Cardiac muscle cell (in vitro differentiated cells and primary cell): ENCODE measurements at places on chromosomes 5 and 9. TPM values are rescaled to one million over a fixed set of nuclear protein-coding genes. Genes with fewer than 3 reads are reported as not detected.

DNA sequence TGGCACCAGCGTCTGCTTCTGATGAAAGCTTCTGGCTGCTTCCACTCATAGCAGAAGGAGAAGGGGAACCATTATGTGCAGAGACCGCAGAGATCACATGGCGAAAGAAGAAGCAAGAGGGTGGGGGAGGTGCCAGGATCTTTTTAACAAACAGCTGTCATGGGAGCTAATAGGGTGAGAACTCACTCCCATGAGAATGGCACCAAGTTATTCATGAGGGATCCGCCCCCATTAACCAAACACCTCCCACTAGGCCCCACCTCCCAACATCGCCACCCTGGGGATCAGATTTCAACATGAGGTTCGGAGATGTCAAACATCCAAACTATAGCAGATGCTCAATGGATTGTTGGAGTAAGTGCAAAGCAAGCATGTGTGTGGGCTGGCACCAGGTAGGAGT is 125.8 kb upstream of the SLIT3 start:
- H3K27me3 ChIP-seq = no peaks in the 10 kb centered on the region
- no peak overlapping the region for H3K27ac ChIP-seq
- no peak overlapping the region for H3K4me3 ChIP-seq
- no peak for DNase-seq
- no peaks in the 10 kb centered on the region for H3K36me3 ChIP-seq

DNA sequence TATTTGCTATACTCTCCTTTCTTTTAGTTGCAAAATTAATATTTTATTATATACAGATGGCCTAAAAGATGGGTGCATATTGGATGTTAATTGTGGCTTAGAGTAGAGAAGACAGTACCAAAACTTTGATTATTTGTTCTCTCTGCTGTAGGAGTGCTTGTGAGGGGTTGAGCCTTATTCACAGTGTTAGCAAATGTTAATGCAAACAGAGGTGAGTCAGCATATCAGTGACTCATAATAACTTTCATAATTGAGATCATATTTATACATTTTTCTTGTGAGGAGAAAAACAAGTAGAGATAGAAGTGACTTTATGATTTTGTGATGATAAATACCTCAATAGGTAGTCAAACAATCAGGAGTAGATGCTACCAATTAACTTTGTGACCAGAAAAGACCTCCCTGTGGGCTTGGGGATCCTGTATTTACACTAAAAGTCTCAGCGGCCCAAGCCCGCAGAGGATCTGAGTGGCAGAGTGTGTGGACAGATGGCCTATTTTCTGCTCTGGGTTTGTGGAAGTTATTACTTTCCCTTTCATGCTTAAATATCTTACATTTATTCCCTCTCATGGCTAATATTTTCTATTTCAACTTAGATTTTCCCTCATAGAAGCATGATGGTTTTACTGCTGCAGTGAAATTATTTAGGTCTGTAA is 226.5 kb downstream of the TAF11L14 start:
- DNase-seq = no peak
- H3K4me1 ChIP-seq = no peaks in the 10 kb centered on the region
- H3K27ac ChIP-seq = no peak overlapping the region
- no peaks in the 10 kb centered on the region for H3K36me3 ChIP-seq
- no peaks in the 10 kb centered on the region for H3K27me3 ChIP-seq

GRCh38 chr5:124670722-124671184 is 75.7 kb downstream of the ZNF608 start:
- H3K36me3 ChIP-seq = no peaks in the 10 kb centered on the region
- H3K27me3 ChIP-seq = no peaks in the 10 kb centered on the region
- H3K4me3 ChIP-seq = no peak overlapping the region

GRCh38 chr5:169099801-169100734 is 200.9 kb downstream of the SLIT3 start:
- no peak overlapping the region for H3K4me3 ChIP-seq
- DNase-seq = peak; percentile 28
- H3K27me3 ChIP-seq = no peaks in the 10 kb centered on the region
- H3K27ac ChIP-seq = no peak overlapping the region
- no peaks in the 10 kb centered on the region for H3K4me1 ChIP-seq

DNA sequence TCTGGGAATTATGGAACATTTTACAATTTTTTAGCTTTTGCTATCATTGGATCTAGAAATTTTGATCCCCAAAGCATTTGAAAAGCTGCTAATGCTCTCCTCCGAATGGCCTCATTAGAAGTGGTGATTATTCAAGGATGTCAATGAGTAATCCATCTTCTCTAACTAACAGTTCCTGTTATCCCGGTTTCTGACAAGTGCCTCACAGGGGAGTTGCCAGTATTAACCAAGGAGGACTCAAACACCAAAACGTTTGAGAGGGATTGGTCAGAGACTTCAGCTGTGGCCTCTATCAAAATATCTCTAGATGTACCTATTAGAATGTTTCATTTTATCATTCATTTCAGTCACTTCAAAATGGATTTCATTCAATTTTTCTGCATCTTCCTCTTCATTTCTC is 208.3 kb upstream of the ITGA1 start:
- no peak overlapping the region for H3K27ac ChIP-seq
- H3K4me3 ChIP-seq = no peak overlapping the region

DNA sequence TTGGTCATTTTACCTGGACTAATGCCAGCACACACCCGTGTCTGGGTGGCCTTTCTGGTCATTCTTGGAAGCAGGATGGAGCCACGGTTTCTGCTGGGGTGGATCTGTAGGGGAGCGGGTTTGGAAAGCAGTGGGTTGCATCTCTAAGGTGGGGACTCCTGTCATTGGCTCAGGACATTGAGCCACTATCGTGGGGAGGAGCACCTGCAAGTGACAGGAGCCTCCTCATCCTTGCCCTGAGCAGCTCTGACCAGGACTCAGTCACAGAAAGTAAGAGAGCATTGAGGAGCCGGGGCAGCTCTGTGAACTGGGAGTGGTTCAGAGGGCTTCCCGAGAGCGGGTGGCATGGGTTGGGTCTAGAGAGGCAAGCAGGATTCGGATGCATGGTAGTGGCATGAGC is 3.7 kb downstream of the B4GALT7 start:
- no peak overlapping the region for H3K4me3 ChIP-seq
- no peaks in the 10 kb centered on the region for H3K27me3 ChIP-seq
- no peaks in the 10 kb centered on the region for H3K36me3 ChIP-seq
- no peak for DNase-seq
- H3K27ac ChIP-seq = no peak overlapping the region
- H3K4me1 ChIP-seq = peaks cover 10% of the 10 kb centered on the region

DNA sequence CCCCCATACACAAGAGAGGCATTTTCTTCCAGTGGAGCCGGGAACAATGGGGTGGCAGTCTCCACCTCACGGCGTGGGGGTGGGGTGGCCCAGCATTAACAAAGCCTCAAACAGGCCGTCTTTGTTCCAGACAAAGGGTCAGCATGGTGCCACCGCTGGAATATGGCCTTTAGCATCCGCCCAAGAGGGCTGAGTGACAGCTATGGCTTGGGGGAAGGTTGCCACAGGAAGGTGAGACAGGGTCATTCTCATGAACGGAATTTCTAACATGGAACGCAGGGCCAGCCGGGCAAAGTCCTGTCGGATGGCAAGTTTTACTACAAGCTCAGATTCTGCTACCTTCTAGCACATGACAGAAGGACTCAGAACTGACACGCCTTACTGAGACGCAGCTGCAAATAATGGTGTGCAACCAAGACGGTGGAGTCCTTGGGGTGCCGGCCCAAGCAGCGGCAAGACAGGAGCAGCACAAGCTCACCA is 64.0 kb downstream of the OTULIN start:
- no peaks in the 10 kb centered on the region for H3K27me3 ChIP-seq
- no peak for DNase-seq
- H3K4me3 ChIP-seq = no peak overlapping the region
- H3K27ac ChIP-seq = peak overlapping the region; percentile 70

- DNase-seq = no peak
- H3K27ac ChIP-seq = no peak overlapping the region
- H3K36me3 ChIP-seq = no peaks in the 10 kb centered on the region
- H3K4me1 ChIP-seq = peaks cover 7% of the 10 kb centered on the region
- no peak overlapping the region for H3K4me3 ChIP-seq
Measured at GRCh38 chr5:106959387-106959786, 711.4 kb downstream of the EFNA5 start.

DNA sequence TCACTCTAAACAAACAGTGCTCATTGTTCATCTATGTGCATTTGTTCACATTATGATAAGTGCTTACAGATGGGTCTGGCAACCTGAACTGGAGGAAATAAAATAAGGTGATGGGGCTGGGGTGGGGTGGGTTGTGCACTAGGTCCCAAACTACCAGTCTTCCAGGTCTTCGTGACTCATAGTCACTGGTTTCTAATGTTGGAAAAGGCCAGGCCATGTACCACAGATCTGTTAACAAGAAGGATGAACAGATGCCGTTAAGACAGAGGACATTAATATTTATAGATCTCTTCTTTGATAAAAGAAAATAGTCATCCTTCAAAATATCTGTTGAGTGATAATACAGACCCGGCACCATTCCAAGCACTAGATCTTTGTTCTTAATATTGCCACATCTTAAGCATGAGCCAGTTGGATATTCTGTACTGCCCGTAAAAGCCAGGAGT is 71.4 kb upstream of the STARD4 start:
- H3K4me3 ChIP-seq = no peak overlapping the region
- no peaks in the 10 kb centered on the region for H3K27me3 ChIP-seq
- H3K27ac ChIP-seq = peak overlapping the region; percentile 93
- peaks cover 43% of the 10 kb centered on the region for H3K4me1 ChIP-seq
- no peaks in the 10 kb centered on the region for H3K36me3 ChIP-seq
- DNase-seq = peak; percentile 33

DNA sequence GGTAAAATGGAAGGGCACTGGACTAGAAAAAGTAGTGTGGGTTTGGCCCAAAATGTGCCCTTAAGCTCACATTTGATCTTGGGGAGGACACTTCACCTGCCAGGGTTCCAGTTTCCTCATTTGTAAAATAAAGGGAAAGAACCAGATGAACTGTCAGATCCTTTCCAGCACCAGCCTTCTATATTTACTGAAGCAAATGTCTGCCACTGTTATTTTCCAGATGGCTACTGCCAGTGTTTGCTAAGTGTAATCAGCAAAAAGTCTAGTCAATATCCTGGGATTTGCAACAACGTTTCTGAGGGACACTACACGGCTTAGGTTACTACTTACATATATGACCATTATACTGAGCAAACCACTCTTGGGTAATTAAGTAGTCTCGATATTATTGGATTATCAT is 340.3 kb downstream of the KCNN2 start:
- no peaks in the 10 kb centered on the region for H3K36me3 ChIP-seq
- H3K4me3 ChIP-seq = no peak overlapping the region
- no peak overlapping the region for H3K27ac ChIP-seq
- no peaks in the 10 kb centered on the region for H3K27me3 ChIP-seq
- no peaks in the 10 kb centered on the region for H3K4me1 ChIP-seq

- no peak overlapping the region for H3K27ac ChIP-seq
- H3K4me3 ChIP-seq = no peak overlapping the region
- no peaks in the 10 kb centered on the region for H3K4me1 ChIP-seq
- H3K36me3 ChIP-seq = no peaks in the 10 kb centered on the region
Measured at GRCh38 chr9:128296340-128297220, 20.5 kb downstream of the SWI5 start.

GRCh38 chr5:79521156-79521555 is 7.2 kb upstream of the HOMER1 start:
- no peaks in the 10 kb centered on the region for H3K4me1 ChIP-seq
- no peaks in the 10 kb centered on the region for H3K36me3 ChIP-seq
- H3K27me3 ChIP-seq = no peaks in the 10 kb centered on the region

DNA sequence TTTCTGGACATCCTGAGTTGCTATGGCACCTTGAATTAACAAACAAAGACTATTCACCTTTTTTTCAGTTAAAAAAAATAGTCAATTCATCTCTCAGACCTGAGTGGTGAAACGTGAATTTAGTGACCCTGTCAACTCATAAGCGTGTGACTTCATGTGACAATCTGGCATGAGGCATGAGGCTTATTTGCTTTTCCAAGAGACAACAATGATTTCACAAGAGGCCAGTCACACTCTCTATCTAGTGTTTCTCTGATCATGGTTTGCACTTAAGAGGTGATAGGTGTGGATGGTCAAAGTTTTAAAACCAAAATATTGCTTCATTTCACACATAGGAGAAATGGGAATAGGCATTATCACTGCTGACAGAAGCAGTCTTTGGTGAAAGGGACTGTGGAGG is 559.6 kb upstream of the ACO1 start:
- no peak overlapping the region for H3K27ac ChIP-seq
- no peak for DNase-seq
- no peaks in the 10 kb centered on the region for H3K36me3 ChIP-seq
- H3K27me3 ChIP-seq = no peaks in the 10 kb centered on the region

DNA sequence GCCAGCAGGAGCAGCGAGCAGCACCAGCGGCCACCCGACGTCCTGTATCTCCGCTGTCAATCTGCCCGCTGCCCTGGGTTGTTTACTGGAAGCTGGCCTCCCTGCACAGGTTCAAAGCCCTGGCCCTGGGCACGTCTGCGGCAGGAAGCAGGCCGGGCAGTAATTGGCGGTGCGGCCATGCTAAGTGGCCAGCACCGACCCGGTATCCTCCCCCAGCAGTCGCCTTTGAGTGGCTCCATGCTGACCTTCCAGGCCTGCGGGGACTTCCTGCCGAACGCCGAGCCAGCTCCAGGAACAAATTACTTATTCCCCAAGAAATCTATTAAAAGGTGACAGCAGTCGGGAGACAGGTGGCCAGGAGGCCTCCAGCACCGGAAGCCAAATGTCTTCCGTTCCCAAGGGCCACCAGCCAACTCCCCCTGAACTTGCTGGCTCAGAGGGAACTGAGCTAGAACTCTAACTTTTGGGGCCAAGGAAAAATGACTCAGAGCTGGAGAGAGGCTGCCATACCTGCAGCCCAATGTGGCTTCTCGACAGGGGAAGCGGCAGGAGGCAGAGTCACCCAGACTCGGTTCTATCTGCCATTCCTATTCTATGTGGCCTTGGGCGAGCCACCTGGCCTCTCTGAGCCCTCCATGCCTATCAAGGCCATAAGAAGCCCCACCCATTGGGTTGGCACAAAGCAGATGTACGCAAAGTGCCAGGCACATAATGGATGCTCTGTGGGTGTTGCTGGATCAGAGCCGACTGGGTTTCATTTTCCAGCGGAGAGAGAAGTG is 13.7 kb upstream of the PSMB7 start:
- no peak overlapping the region for H3K27ac ChIP-seq
- no peak for DNase-seq
- H3K4me3 ChIP-seq = no peak overlapping the region
- no peaks in the 10 kb centered on the region for H3K36me3 ChIP-seq
- no peaks in the 10 kb centered on the region for H3K4me1 ChIP-seq

DNA sequence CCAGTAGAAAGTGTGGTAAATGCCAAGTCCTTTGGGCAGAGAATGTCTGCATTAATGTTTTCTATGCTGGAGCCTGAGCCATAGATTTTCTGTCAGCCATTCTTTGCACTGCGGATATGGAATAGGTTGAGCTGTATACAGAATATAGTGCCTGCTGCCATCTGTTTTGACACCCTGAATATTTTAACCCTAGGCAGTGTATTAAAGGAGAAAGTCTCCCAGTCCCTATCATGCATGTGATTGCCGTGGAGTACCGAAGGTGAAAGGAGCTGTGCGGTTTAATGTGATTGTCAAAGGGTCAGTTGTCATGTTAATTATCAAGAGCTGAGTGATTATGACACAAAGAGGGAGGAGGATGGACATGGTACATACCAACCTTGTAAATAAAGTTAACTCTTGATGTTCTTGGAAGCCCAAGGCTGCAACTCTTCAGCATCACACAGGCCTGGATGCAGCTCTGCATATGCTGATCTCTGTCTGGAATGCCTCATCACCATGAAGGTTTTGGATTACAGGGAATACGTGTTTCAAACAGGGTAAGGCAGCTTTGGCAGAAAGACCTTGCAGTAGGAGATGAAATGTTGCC is 247.1 kb upstream of the ELAVL2 start:
- no peak overlapping the region for H3K27ac ChIP-seq
- peaks cover 4% of the 10 kb centered on the region for H3K4me1 ChIP-seq
- no peaks in the 10 kb centered on the region for H3K36me3 ChIP-seq
- no peak for DNase-seq
- no peak overlapping the region for H3K4me3 ChIP-seq
- no peaks in the 10 kb centered on the region for H3K27me3 ChIP-seq

The C9orf153 gene
- total RNA-seq = 0.74 and 1.0 TPM in 2 replicates

The TRPM3 gene
- total RNA-seq = 0.24 and 0.60 TPM in 2 replicates

The PRSS3 gene
- total RNA-seq = not detected in 2 replicates

The PCDHGA2 gene
- 0.95 and 1.8 TPM in 2 replicates for total RNA-seq
